ENCODE measurements at places on chromosomes 16 and 17.

DNA sequence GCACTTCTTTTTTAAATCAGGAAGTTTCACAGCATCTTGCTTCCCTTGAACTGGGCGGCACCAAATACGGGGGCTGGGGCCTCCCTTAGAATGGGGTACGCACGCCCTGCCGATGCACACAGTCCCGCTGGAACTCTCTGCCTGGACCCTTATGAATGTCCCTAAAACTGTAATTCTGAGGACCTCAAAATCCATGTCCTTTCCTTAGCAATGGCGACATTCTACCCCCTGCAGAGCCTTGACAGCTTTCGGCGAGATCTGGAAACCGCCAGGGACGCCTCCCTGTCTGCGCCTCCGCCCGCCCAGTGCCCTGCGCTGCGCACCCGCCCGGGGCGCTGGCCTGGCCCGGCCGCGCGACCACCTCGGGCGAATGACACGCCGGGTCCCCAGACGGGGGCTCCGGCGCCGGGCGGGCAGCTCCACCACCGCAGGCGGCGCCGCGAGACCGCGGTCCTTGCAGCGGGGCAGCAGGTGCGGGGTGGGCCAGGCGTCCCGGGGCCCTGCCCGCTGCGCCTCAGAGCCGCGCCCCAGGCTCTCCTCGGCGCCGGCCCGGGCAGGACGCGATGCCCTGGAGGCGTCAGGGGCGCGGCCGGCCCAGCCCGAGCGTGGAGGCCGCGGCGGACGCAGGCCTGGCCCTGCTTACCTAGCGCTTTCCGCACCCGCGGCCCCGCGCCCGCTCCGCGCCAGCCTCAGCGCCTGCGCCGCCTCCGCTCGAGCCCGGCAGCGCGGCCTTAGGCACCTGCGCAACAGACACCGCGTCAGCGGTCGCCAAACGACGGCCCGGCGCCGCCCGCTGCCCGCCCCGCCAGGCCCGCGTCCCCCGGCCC, 548 bp downstream of the HAGH start:
- peak; percentile 82 for DNase-seq

DNA sequence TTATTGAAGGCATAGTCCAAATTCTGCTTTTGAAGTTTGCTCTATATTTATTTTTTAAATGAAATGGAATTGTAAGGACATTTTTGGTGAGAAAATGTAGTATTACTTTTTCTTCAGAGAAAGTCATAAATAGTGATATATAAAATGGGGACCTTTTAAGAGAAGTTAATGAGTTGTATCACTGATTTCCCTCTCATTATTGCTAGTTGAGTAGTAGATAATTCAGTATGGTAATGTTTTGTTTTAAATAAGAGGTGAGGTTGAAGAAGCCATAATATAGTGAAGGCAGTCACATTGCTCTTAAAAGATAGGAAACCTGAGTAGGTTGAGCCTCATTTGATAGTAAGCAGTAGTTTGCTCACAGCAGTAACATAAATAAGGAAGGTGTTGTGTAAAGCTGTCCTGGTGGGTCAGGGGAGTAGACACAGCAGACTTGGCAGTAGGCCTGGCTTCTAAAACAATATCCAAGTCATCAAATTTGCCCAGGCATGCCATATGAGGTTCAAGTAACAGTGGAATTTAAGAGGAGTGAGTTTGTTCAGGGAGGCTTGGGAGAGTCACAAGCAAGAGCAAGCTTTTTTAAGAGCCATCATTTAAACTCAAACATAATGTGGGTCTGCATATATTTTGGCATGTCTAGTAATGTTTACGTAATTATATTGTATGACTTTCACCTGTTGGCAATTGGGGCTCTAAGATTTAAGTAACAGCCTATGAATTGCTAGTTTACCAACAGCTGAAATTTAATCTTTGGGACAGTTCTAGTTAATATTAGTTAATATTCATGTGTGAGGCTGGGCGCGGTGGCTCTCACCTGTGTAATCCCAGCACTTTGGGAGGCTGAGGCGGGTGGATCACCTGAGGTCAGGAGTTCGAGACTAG, 6.5 kb downstream of the NFATC3 start:
- DNase-seq, result no peak

DNA sequence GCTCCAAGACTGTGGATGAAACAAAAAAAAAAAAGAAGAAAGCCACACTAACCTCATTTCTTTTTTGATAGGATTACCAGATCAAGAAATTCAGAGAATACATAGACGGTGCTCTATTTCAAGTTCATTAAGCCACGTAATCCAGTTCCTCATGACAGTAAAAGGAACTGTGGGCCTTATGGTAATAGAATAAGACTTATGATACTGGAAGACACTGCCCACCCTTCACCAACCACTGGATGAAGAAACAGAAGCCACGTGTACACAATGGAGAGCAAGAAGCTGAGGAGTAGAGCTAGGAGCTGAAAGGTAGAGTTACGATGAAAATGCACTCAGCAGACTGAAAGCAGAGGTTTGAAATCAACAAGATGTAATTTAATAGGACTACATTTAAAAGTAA, 11.2 kb downstream of the NCBP3 start:
- DNase-seq, result no peak

DNA sequence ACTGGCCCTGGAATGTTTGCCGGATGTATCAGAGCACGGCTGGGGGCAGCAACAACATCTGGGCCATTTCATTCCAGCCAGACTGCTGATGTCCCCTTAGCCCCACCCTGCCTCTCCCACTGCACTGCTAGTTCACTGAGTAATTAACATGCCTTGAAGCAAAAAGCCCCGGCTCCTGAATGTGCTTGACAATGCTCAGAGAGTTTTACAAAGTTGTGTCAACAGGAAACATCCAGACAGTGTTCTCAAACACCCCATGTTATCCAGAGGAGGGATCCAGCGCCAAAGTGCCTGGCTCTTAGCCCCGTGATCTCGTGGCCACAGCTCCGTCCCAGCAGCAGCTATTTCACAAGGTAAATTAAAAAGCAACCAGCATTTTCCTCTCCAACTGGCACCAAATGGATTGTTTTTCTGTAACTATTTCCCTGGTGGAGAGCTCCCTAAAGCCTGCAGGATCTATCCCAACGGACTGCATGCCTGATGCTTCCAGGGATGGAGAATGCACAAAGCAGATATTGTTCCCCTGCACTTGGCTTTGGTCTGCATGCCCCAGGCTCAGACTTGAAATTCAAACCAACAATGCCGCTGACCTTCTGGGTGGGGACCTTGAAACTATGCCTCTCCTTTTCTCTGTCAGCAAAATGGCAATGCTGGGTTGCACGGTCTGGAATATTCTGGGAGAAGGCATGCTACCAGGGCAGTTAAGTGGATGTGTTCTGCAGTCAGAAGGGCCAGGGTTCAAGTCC, 115.6 kb upstream of the CDH5 start:
- no peak for DNase-seq

DNA sequence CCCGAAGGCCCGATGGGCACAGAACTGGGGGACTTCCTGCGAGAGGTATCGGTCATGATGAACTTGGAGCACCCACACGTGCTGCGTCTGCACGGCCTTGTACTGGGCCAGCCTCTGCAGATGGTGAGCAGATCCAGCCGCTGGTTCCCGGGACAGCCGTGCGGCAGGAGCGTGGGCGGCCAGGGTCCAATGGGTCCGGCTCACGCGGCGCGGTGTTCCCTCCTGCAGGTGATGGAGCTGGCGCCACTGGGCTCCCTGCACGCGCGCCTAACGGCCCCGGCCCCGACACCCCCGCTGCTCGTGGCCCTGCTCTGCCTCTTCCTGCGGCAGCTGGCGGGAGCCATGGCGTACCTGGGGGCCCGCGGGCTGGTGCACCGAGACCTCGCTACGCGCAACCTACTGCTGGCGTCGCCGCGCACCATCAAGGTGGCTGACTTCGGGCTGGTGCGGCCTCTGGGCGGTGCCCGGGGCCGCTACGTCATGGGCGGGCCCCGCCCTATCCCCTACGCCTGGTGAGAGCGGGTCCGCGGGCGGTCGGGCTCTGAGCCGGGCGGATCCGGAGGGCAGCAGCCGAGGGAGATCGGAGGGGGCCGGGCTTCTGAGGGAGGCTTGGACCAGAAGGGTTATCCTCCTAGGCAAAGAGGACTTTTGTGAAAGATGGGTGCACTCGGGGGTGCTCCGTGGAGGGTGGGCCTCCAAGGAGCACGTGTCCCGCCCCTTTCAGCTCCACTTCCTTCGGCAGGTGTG, 3.0 kb downstream of the TNK1 start:
- DNase-seq, result peak; percentile 38

DNA sequence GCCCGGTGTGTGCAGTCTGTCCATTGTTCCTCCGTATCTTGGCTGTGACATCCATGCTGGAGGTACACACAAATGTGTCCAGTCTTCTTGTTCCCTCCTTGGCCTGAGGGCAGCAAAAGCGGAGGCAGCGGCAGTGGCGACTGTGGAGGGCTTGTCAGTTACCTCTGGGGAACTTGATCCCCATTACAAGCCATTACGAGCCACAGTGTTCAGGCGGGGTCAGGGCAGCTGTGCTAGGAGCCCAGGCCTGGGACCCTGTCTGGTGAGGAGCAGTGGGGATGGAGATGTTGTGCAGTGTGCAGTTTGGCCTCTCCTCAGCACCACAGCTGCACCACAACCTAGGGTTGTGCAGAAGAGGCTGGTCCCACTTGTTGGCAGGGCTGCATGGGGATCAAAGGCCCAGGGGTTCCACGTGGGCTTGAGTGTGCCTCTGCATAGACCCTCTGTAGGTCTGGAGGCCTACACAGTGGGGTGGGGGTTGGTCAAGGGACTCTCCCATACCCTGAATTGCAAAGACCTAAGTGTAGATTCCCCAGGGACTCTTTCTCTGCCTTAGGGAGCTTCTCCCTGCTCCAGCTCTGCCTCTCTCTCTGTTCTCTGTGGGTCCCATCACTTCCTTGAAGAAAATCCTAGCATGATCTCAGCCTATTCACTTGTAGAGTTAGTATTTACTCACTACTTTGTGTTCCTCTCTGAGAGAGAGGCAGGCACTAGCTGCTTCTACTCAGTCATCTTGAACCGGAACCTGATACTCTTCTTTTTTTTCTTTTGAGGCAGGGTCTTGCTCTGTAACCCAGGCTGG, 58.8 kb downstream of the SLFN11 start:
- no peak for DNase-seq

GRCh38 chr17:27299384-27300049, 5.6 kb downstream of the WSB1 start:
- DNase-seq, result no peak

DNA sequence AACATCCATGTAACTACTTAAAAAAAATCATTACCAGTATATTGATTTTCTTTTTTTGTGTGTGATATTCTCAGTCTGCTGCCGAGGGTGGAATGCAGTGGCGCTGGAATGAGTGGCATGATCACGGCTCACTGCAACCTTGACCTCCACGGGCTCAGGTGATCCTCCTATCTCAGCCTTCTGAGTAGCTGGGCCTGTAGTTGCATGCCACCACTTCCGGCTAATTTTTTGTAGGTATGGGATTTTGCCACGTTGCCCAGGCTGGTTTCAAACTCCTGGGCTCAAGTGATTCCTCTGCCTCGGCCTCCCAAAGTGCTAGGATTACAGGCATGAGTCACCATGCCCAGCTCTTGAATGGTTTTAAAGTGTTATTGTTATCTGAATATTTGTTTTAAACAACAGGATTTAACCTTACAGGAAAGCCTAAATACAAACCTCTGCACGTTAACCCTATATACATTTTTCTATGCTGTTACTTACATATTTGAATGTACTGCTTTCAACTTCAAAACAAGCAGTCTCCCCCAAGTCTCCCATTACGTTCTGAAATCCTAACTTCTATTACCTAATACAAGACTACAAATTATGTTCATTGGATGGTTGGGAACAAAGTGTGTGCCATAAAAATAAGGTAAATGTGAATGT, 61.7 kb downstream of the KPNA2 start:
- no peak for DNase-seq

- no peak for DNase-seq
These were observed 207.0 kb upstream of the COX10 start for GRCh38 chr17:13862346-13862745.

GRCh38 chr16:55499281-55499680, 9.6 kb upstream of the LPCAT2 start:
- DNase-seq, result no peak

GRCh38 chr17:32007463-32008298, 498 bp downstream of the LRRC37B start:
- DNase-seq, result peak; percentile 60

DNA sequence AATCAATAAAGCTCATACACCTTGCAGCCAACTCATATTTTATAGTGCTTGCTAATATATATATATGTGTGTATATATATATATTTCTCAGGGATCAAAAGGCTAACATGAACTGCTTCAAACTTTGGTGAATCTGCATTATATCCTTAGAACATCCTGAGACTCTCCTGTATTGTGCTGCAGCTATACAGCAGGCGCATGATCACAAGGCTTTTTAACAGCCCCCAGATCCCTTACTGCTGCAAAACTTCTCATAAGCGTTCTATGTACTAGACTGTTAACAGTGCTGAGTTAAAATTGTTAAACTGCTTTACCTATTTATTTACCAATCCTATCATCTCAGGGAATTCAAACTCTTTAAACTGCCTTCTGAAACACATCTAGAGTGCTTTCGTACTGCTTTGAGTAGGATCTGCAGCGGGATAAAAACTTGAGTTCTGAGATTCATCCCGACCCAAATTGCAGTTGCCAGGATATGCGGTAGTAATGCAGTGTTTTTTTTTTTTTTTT, 1.3 kb downstream of the GPATCH8 start:
- DNase-seq, result peak; percentile 14

- DNase-seq, result no peak
These were observed 4.4 kb downstream of the TMEM92 start for GRCh38 chr17:50278526-50279180.

DNA sequence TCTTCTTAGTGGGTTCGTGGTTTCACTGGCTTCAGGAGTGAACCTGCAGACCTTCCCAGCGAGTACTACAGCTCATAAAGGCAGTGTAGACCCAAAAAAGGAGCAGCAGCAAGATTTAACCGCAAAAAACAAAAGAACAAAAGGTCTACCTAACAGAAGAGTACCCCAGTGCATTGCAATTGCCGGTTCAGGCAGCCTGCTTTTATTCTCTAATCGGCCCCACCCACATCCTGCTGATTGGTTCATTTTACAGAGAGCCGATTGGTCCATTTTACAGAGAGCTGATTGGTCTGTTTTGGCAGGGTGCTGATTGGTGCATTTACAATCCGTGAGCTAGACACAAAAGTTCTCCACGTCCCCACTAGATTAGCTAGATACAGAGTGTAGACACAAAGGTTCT, 2.0 kb upstream of the ARRB2 start:
- no peak for DNase-seq

- no peak for DNase-seq
These were observed 60.6 kb upstream of the ENDOV start for GRCh38 chr17:80354336-80354735.

GRCh38 chr16:50668368-50669008, 12.6 kb downstream of the SNX20 start:
- no peak for DNase-seq

DNA sequence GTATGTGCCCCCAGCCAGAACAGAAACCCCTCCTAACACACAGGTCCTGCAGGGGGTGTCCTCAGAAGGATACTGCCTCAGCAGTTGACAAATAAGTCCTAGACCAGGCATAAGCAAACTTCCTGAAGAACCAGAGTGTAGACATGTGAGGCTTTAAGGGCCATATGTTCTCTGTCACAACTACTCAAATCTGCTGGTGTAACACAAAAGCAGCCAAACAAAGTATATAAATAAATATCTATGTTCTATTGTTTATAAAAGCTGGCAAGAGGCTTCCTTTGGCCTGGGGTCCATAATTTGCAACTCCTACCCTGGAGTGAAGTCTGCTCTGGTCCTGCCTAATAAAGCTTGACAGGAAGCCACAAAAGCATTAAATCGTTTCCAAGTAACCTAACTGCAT, 9.9 kb downstream of the FAM83G start:
- DNase-seq, result peak; percentile 21
